ENCODE measurements at places on chromosomes 13 and 19.
A peak's percentile ranks its signal among the peaks of the same experiment; 100 is the strongest.

DNA sequence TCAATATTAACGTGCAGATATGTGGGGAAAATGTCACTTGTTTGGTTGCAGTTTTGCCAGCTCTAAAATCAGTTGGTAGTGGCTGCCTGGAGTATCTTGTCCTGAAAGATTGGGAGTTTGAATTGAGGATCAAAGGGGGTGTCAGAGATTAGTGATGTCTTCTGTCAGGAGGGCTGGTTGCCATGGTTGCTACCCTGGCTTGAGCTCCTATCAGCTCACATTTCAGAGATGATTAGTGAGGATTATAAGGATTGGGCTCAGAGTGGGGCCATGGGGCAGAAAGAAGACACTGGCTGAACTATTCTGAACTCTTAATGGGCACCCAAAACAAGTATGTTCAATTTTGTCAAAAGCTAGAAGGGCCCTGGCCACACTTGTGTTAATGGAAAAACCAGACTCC, 95.5 kb upstream of the RNF113B start:
- DNase-seq, result no peak

DNA sequence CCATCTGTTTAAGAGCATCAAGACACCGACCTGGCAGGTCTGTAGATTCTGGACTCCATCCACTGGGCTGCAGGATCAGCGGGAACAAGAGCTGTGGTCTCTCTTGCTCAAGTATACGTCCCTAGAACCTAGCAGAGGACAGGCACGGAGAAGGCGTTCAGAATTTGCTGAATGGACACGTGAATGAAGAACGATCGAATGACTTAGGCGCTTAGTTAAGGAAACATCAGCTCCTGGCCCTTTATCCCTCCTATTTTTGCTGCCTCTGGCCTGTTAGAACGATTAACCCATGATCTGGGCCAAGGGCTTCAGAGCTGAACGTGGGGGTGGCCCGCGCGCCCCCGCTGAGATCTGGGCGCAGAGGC, 953 bp downstream of the DZIP1 start:
- DNase-seq, result no peak

DNA sequence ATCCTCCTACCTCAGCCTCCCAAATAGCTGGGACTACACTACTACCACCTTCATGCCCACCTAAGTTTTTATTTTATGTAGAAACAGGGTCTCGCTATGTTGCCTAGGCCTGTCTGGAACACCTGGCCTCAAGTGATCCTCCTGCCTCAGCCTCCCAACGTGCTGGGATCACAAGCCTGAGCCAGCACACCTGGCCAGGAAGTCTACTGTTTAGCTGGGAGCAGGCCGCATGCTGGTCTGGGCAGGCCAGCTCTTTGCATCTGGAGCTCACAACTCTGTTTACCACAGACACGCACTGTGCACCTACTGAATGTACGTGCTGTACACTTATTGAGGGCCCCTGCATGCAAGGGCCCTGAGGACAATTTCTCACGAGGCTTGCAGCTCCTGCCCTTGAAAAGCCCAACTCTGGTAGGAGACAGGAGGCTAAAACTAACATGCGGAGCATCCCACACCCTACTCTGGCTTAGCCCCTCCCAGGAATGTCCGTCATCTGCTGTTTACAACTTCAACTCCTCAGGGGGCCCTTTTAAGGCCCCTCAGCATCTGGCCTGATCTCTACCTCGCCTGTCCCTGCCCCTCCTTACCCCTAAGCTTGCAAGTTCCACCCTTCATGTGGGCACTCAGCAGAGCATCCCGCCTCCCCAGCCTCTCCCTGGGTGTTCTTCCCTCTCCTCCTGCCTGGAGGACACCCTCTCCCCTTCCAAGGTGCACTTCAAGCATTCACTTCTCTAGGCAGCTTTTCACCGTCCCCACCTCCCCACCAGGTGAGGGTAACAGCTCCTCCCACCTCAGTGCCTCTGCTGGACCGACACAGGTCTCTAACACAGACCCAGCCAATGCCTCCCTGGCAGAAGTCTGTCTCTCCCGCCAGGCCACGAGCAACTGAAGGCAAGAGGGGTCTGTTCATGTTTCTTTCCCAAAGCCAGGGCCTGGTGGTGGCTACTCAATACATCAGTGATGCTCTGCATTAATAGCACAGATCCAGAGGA, 114.2 kb upstream of the UQCRFS1 start:
- DNase-seq, result no peak

DNA sequence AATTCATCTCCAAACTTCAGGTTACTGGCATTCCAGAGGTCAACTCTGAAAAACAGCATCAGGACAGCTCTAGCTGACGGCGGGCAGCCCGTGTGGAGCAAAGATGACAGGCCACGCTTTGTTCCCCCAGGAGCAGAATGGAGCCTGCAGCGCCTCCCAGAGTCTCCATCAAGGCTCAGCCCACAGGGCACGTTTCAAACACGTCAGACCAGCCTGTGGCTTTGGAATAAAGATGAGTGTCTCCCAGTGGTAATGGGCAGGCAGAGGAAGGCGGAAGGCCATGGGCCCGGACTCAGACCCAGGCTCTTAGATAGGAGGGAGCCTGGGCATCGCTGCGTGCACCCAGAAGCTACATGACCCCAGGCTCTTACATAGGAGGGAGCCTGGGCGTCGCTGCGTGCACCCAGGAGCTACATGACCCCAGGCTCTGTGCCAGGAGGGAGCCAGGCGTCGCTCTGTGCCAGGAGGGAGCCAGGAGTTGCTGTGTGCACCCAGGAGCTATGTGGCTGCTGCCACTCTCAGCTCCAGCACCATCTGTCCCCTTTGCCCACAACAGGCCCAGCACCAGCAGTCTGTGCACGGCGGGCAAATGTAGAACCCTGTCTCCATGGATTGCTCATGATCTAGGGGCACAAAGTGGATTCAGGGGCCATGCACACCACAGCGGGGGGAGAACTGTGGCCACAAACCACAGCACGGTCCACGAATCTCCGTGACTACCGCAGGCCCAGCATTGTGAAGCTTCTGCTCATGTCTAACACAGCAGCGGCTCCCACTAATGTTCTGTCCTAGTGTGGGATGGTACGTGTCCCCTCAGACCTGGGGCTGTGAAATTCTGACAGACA, 47.8 kb upstream of the C13orf46 start:
- DNase-seq, result no peak

DNA sequence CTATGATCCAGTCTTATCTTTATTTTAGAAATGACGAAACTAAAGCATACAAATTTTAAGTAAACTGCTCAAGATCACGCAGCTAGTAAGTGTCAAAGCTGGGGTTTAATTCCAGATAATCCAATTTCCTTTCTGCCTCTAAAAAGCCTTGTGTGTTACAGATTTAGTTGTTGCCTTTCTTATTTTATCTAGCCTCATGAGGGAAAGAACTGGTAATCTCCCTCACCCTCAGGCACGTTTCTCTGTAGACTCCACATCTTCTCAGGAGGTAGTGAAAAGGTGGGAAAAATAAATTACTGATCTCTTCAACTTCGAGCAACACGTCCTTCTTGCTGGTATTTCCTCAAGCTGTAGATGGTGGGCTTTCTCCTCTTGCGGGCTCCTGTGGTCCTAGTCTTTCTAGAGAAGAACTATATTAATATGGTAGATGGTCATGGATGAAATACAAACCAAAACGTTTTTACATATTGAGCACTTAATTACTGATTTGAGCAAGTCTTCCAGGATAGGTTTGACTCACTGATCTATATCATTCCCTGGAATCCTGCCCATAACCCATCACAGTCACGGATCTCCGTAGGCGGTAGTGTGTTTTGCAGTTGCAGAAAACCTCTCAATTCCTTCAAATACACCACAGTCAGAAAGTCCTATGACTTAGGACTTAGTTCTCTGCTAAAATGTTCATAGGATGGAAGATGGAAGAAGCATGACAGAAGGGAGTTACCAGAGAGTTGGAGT, 519.5 kb downstream of the DCT start:
- no peak for DNase-seq

GRCh38 chr19:46776927-46777911, 11.2 kb downstream of the SLC1A5 start:
- no peak for DNase-seq

- no peak for DNase-seq
These were observed 256.4 kb downstream of the DLEU7 start for GRCh38 chr13:50587115-50587514.

DNA sequence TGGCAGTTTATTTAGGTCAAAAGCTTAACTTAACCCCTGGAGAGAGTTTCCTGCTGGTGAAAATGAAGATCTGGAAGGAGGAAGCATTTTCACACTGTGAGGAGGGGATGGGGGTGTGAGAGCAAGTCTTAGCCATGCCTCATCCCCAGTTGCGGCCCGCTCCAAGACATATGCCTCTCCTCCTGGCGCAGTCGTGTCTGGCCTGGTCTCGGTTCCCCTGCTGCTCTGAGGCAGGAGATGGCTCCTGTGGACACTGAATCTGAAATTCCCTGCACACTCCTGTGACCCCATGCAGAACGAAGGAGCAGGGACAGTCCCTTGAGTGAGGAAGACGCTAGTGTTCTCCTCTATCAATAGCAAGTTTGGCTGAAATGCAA, 360 bp upstream of the ZNF69 start:
- DNase-seq, result no peak

DNA sequence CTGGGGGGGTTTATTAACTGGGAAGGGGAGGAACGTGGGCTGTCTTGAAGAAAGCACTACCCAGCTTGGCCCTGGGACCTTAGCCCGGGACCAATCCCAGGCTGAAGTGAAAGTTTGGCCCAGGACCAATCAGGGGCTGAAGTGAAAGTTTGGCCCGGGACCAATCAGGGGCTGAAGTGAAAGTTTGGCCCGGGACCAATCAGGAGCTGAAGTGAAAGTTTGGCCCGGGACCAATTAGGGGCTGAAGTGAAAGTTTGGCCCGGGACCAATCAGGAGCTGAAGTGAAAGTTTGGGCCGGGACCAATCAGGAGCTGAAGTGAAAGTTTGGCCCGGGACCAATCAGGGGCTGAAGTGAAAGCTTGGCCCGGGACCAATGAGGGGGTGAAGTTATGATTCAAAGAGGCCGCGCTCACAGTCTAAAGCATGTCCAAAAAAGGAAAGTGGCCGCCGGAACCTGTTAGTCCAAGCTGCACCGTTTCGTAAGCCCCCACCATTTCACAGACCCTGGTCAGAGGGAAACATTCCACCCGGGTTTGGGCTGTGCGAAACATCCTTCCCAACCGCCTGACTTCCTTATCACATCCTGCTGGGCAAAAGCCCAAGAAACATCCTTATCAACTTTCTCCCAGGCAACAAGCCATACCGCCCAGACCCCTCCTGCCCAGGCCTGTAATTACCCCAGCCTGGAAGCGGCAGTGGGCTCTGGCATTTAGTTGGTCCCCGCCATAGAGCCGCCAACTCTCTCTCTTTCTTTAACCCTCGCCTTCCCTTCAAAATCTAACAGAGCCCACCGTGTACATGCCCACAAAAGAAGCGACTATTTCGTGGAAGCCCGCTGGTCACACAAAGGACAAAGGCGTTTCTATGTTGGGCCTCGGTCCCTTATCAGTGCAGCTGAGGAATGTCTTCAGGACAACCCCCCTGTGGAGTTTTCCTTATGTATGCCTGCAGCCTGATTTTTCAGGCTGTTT, 1.1 kb downstream of the ZNF850 start:
- DNase-seq, result peak; percentile 39

GRCh38 chr19:676339-677105, at the start of gene FSTL3:
Gene FSTL3 (plus strand): TSS chr19:676392. CDS start chr19:676424, 32 bp downstream.
- DNase-seq, result no peak

DNA sequence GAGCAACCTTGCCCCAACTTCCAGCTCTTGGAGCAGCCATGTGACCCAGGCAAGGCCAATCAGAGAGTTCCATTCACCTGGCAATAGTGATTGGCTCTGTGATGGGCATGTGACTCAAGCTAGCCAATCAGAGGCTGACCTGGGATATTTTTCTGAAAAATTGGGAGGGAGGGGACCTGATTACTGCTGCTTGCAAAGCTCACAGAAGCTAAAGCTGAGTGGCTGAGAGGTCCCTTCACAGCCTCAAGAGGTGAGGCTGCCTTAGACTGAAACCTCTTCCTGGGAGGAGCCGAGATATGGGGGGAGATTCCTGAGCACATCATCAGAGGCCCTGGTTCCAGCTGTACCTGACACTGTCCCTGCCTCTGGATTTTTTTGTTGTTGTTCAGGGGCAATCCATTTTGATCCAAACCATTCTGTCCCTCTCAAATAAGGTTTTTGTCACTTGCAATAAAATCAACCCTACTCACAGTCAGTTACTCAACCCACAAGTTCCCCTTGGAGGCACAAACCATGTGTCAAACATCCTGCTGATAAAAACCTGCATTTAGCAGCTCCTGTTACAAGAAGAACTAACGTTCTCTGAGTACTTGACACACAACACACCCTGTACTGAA, 4.8 kb downstream of the CIB3 start:
- no peak for DNase-seq

DNA sequence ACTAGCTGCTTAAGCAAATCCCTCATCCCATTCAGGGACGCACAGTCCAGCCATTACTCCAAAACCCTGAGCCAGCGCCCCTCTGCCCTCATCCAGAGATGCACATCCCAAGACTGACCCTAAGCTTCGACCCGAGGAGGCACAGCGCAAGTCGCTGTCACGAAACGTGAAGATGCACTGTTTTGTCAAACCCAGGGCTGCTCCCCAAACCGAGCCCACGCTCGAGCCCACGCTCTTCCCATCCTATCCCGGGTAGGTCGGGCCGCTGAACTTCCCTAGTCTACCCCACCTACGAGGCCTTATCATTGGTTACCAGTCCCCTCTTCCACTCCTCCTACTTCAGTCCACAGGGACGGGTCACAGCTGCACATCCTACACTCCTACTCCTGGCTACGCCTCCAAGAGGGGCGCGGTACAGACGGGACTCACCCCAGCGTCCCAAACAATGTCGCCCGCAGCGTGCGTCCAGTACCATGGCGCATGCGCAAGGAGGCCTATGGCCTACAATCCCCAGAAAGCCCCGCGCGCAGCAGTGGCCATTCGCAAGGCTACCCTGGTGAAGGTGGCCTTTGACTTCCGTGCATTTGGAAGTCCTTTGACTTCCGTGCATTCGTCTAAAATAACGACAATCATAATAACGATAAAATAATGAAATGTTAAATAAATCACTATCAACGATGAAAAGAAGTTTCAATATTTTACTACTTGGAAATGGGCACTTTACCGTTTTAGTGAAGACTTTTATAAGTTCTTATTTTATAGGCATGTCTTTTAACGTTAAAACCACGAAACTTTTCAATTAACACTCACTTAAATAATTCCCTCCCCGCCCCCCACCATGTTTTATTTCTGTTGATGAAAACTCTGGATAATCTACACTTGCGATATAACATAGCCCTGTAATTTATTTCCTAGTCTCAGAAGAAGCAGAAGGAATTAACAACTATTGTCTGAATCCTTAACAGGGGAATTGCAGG, at the start of gene ZNF285:
ZNF285 (minus strand) TSS at position 470 of the 977 bp plus-strand sequence. CDS start 4,395 bp downstream, outside the sequence.
- DNase-seq, result peak; percentile 86

DNA sequence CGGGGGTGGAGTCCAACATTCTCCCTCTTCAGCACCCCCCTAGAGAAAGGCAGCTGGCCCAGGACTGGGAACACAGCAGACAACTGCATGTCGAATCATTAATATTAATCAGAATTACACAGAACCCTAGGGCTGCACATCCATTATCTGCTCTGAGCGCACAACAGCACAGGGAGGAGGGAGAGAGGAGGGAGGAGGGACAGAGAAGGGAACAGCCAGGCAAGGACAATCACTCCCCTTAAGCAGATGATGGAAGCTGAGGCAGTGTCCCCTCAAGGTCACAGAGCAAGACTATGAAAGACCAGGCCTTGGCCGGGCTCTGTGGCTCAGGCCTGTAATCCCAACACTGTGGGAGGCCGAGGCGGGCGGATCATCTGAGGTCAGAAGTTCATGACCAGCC, 25.7 kb downstream of the TLE6 start:
- DNase-seq, result no peak
